Mucosa of descending colon (tissue), 3 donors: ENCODE measurements at places on chromosomes 2 and 18.

DNA sequence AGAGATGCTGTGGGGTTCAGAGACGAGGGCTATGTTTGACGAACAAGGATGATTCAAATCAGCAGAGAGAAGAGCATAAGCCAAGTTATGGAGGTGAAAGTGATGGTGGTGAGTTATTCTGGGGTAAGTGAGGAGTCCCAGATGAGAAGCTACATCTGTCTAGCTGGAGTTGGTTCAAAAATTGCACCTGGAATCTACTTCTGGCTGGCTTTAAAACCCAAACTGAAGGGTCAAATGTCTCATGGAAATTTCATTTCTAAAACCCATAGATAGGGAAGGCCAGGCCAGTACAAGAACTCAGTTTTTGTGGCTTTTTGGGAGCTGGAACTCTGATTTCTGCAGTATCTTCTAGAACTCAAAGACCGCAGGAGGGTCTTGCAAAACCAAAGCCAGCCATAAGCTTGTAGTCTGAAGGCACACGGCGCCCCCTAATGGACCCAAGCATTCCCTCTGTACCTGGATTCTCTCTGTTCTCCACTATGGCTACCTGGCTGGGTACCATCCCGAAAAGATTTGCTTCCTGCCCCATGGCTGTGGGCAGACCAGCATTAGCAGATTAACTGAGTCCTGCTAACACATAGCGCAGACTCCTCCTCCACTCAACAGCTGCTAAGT is 229.1 kb upstream of the SLC14A2 start:
- DNase-seq = peak; percentile 58

DNA sequence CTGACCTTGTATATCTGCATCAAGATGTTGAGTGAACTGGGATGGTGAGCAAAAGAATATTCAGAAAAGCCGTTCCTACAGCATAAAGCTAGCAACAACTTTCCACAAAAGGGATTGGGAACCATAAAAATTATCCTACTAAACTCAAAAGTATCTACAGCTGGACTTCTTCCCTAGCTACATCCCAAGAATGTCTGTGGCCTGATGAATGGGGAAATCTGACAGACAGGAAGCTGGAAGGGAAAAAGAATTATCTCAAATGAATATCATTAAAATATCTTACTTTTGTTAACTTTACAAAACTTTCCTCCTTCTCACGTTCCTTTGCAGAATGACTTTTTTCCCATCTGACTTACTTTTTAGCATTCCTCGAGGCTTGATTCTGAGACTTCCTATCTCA is 150.9 kb downstream of the PDE11A start:
- DNase-seq = no peak

GRCh38 chr2:47782381-47782670 is 619 bp upstream of the MSH6 start:
- no peak for DNase-seq

GRCh38 chr2:199462956-199463692 is 5.4 kb upstream of the SATB2 start:
- DNase-seq = peak; percentile 96

GRCh38 chr2:44443517-44443916 is 81.8 kb downstream of the CAMKMT start:
- DNase-seq = no peak

- DNase-seq = no peak
These were observed 251.3 kb downstream of the FAM210A start for GRCh38 chr18:13474907-13475545.

GRCh38 chr2:74741629-74742028 is 87.6 kb downstream of the SEMA4F start:
- no peak for DNase-seq

DNA sequence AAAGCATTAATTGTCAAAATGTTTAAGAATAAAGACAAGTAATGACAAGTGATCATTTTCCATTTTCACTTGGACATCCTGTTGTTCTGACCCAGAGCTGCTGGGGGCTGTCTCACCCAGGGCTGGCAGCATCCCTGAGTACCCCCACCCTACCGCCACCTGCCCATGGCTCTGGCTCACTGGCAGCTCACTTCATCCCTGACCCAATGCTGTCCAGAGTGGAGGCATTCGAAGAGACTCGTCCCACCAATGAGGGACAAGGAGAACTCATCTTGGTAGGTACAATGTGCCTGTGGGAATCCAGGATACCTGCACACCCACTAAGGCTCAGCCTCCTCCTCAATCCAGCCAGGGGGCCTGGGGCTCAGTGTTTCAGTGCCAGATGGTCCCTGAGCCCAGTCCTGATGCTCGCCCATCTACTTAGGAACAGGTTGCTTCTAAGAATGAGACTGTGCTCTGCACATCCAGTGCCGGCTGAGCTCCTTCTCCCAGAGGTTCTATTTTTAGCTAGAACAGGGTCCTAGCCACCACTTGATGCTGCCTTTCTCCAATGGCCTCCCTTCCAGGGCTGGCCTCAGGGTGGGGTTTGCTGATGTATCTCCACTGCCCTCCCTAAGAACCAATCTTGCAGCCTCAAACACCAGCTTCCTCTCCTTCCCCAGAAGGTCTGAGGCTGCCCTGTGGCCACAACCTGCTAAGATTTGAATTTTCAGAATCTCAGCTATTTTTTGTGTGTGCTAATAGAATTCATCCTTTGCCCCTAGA is 53.7 kb downstream of the ADD2 start:
- DNase-seq = no peak

GRCh38 chr2:69601179-69601612 is 42.3 kb downstream of the AAK1 start:
- DNase-seq = no peak

GRCh38 chr18:13138420-13139139 is 80.0 kb upstream of the LDLRAD4 start:
- no peak for DNase-seq

- DNase-seq = no peak
These were observed 45.9 kb upstream of the ROCK2 start for GRCh38 chr2:11390399-11390658.

GRCh38 chr18:42233908-42234307 is 278.9 kb downstream of the PIK3C3 start:
- no peak for DNase-seq

DNA sequence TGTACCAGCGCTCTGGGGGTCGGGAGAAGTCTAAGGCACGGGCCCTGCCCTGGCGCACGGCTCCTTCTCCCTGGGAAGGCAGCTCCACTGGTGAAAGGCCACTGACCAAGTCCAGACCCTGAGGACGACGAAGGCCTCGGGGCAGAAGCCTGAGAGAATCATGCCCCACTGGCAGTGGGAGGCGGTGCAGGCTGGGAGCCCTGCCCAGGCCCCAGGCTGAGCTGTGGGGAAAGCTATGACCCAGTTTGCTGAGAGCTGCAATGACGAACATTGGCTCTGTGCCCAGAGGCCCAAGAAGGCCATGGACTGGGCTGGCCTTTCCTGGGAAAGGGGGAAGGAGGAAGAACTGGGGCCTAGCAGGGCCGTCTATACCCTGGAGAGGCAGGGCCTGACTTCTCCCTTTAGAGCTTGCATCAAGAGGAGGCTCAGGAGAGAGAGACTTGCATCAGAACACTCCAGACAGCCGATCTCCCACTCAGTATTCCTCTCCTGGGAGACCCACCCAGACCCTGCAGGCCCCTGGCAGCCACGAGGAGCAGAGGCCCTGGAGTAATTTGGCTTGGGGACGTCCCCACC is 32.9 kb downstream of the HS1BP3 start:
- DNase-seq = peak; percentile 89

DNA sequence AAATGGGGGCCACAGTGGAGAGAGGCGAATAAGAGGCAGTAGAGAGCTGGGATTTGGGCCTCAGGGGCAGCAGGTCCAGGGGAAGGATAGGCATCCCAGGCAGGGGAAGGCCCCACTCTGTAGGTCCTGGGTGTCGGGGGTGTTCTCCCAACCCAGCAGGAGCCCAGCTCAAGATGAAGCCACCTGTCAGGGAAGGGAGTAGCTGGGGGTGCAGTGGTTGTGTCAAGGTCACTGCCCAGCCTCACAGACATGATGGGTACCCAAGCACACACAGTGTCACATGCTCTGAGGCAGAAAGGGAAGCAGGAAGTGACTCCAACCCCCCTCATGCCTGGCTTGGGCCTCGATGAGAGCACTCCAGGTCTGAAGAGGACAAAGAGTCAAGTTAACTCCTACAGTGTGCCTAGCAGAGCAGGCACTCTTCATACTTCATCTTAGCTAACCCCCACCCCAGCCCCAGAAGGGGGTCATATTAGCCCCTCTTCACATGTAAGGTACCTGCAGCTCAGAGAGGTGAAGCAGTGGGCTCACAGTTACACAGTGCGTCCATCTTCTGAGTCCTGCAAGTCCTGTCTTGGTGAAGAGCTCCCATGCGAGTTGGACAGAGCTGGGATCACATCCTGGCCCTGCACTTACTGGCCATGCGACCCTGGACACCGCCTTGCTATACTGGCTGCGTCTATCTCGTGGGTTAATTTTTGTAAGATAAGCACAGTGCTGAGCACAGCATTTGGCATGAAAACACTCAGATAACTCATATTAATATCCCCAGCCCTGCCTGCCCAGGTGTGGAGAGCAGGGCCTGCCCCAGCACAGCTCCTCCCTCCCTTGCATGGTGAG is 72.6 kb upstream of the DAPL1 start:
- DNase-seq = no peak
